BJ (cell line): ENCODE measurements at places on chromosomes 6 and 20.

DNA sequence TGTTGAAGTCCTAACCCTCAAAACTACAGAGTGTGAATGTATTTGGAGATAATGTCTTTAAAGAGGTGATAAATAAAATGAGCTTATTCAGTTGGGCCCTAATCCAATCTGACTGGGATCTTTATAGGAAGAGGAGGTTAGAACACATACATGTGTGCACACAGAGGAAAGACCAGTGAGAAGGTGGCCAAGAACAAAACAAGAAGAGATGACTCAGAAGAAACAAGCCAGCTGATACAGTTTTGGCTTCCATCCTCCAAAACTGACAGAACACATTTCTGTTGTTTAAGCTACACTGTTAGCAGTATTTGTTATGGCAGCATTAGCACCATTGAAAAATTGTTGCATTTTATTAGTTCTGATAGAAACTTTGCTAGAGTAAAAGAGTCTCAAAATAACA lies 609.3 kb upstream of the IMPG1 start:
- DNase-seq, result no peak

DNA sequence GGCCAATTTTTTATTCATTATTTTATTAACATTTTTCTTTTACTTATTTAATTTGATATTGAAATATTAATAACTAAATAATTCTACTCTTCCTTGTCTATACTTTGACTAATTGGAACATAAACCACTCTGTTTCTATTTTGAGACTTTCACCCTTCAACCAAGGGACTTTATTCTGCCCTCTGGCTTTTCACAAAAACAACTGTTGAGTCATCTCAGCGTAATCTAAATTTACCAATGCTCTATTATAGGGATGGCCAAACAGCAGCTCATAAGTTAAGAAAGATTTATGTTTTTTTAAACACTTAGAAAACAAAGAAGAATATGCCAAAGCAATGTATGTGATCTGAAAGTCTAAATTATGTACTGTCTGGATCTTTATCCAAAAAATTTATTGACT lies 46.7 kb downstream of the DOP1A start:
- no peak for DNase-seq

DNA sequence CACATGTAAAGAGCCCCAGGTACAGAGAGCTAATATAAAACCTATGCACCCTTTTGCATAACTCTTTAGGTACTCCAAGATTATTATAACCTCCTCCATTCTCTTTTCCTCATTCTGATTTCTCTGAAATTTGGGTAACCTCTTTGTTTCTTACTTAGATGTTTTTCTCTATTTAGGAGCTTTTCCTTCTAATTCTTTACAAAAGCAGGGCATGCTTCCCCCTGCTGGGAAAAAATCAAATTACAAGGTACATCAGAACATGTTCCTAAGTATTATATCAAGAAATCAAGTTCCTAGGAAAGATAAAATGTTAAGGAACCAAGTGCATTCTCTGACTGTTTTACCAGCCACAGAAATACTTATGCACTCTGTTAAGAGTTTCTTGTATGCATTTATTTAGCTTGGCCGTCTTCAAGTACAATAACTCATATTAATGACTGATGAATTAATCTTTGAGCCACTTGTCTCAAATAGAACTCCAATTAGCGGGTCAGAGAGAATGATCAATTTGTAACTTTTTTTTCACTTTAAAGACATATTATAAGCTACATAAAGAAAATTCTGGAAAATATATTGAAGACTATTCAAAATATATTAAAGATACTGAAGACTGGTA lies 2.1 kb downstream of the KHDRBS2 start:
- no peak for DNase-seq

DNA sequence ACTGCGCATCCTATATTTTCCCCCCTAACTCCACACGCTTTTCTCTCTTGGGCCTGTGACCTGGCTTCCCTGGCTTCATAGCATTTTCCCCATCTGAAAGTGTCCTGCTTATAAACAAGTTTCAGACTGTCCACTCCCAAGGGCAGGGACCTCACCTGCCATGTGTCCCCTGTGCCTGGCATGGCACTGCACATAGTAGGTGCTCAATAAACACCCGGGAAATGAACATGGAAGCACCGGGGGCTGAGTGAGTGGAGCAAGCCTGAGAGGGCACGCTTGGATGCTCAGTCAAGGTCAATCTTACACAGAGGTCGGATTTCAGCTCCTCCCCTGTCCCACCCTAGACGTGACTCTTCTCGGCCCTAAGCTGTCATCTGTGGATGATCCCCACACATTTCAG lies 96.9 kb downstream of the NFATC2 start:
- no peak for DNase-seq

DNA sequence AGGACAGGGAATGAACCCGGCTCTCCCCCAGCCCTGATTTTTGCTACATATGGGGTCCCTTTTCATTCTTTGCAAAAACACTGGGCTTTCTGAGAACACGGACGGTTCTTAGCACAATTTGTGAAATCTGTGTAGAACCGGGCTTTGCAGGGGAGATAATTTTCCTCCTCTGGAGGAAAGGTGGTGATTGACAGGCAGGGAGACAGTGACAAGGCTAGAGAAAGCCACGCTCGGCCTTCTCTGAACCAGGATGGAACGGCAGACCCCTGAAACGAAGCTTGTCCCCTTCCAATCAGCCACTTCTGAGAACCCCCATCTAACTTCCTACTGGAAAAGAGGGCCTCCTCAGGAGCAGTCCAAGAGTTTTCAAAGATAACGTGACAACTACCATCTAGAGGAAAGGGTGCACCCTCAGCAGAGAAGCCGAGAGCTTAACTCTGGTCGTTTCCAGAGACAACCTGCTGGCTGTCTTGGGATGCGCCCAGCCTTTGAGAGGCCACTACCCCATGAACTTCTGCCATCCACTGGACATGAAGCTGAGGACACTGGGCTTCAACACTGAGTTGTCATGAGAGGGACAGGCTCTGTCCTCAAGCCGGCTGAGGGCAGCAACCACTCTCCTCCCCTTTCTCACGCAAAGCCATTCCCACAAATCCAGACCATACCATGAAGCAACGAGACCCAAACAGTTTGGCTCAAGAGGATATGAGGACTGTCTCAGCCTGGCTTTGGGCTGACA lies 28.8 kb upstream of the ZBP1 start:
- no peak for DNase-seq

GRCh38 chr20:34873583-34874093 lies 982 bp upstream of the GGT7 start:
- no peak for DNase-seq

DNA sequence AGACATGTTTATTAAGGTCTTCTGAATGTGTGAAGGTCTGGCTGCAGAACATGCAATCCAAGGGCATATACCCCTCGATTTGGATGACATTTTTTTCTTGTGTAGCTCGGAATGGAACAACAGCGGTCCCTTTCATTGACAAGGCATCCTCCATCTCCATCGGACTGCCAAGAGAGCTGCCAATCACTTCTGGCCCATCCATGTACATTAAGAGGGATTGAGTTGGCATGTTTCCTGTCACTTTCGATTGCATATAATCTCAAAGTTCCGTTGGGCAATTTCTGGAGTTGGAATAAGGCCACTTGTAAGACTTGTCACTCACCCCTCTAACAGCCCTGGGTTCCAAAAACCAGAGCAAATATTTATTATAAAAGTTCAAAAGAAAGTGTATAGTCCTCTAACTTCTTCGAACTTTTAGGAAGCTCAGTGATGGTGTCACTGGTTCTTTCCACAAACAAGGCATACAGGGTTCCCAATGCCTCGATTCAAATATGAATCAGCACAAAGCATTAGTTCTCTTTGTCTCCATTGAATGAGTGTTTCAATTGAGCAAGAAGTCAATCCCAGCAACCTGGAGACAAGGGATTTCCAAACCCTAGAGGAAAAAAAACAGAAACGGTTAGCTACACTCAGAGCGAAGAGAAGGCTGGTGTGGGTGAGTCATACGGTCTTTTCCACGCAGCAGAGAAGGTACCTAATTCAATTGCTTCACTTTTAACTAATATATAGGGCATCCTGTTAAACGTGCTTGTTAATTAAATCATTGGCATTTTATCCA lies 10.9 kb downstream of the ZNF217 start:
- peak; percentile 74 for DNase-seq

GRCh38 chr6:170158296-170159021 lies 132.4 kb downstream of the DLL1 start:
- no peak for DNase-seq

GRCh38 chr20:47765691-47766594 lies 19.3 kb downstream of the SULF2 start:
- DNase-seq, result no peak

- DNase-seq, result no peak
These were observed 341.3 kb downstream of the SMOC2 start for GRCh38 chr6:168782187-168782751.

GRCh38 chr20:21182832-21183563 lies 57.1 kb downstream of the KIZ start:
- DNase-seq, result peak; percentile 95

DNA sequence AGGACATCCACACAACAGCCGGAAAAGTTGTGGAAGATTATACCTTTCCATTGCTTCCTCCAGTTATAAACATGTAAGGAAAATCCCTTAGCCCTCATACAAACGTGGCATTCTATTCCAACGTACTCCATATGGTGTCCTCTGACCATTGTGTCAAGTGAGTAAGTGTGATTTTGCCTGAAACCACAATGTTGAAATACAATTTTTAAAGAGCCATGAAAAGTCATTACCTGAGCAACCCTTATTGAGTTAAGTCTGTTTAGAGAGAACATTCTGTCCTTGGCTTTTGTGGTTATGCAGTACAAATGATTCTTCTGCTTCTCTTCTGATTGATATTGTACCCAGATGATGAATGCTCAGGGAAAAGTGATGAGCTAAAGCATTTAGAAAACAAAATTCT lies 530.1 kb downstream of the HAO1 start:
- DNase-seq, result no peak

DNA sequence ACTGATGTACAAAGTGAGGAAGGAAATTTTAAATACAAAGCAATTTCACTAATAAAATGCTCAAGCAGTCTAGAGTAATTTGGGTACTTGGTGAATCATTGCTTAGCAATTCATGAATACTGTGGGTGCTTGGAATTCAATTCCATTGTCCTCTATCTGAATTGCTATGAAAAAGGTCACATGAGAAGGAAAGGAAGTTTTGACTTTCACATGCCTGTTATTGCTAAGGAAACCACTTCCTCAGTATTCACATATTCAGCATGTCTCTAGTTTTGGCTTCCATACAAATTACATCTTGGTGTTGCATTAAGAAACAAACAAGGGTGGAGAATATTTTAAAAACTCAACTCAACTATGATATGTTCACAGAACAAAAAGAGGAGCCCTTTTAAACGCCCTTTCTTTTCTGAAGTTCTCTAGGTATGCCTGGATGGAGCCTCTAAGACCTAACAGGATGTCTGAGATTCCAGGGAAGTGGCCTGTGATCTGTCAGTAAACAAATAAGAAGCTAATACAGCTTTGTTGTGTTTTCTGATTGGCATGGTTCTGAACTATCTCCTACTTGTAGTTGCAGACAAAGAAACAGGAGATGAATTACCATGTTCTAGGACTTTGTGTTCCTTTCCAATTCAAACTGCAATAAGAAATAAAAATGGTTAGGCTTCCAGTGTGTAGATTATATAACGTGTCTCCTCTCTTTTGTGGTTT lies 190.4 kb downstream of the OGFRL1 start:
- peak; percentile 91 for DNase-seq

DNA sequence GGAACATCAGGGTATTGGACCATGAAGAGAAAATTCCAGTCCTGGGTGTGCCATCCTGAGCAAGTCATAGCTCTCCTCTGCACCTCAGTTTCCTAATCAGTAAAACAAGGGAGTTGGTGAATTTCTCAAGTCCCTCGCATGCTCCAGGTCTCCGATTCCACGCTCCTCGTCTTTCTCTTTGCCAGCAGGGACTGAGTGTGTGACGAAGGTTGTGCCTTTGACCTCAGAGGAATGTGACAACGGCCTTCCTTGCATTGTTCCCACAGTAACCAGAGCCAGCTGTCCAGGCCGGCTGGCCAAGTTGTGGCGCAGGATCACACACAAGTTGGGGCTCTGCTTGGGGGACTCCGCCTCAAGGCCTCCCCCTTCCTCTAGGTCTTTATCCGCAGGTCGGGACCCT lies 217.3 kb downstream of the ATXN1 start:
- peak; percentile 82 for DNase-seq

GRCh38 chr20:58233881-58234528 lies 5.6 kb upstream of the ANKRD60 start:
- DNase-seq, result no peak

DNA sequence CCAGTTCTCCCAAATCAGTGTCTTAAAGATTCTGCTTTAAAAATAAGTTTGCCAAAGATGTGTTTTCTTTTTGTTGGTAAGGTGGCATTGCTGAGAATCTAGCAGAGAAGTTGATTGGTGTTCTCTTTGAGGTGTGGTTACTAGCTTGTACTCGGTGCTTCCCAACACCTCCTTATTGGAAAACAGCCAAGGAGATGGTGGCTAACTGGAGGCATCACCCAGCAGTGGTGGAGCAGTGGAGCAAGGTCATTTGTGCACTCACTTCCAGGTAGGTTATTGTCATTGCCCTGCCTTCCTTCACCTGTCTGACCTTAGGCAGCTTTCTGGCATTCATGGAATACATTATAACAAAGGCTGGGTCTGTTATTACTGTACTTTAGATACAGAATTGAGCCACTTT lies 26.7 kb downstream of the RALGAPB start:
- DNase-seq, result no peak

GRCh38 chr20:18729231-18729825 lies 84.3 kb upstream of the SCP2D1 start:
- DNase-seq, result no peak

DNA sequence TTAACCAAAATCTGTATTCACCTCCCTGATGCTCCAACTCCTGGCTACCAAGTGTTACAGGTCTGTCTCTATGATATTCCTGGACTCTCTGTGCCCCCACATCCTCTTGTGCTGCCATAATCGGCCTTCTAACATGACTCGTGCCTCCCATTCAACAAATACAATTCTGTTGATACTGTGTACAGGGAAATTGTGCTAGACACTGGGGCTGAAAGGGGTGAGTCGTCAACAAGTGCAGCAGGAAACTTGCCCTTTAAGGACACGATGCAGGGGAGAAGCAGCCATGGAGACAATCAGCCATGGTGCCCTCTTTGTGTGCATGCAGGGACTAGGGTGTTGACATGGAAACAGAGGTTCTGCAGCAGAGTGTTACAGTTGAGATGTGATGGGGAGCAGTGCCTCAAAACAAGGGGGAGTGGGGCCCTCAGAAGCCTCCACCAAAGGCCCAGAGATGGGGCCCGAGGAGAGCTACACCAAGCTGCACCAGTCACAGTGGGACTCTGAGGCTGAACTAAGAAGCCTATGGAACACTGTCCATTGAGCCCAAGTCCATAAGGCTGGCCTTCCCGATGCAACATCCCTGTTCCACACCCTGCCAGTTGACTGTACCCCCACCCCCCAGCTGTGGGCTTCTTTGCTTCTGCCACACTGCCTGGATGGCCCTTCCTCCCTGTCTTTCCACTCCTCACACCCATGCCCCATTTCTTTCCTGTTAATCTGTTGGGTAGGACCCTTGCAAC lies 3.1 kb downstream of the PCED1A start:
- DNase-seq, result no peak

- DNase-seq, result no peak
These were observed 473.9 kb upstream of the HS3ST5 start for GRCh38 chr6:114816678-114817077.
